ENCODE measurements at places on chromosomes 3 and 15. TPM values are rescaled to one million over a fixed set of nuclear protein-coding genes. Genes with fewer than 3 reads are reported as not detected.

DNA sequence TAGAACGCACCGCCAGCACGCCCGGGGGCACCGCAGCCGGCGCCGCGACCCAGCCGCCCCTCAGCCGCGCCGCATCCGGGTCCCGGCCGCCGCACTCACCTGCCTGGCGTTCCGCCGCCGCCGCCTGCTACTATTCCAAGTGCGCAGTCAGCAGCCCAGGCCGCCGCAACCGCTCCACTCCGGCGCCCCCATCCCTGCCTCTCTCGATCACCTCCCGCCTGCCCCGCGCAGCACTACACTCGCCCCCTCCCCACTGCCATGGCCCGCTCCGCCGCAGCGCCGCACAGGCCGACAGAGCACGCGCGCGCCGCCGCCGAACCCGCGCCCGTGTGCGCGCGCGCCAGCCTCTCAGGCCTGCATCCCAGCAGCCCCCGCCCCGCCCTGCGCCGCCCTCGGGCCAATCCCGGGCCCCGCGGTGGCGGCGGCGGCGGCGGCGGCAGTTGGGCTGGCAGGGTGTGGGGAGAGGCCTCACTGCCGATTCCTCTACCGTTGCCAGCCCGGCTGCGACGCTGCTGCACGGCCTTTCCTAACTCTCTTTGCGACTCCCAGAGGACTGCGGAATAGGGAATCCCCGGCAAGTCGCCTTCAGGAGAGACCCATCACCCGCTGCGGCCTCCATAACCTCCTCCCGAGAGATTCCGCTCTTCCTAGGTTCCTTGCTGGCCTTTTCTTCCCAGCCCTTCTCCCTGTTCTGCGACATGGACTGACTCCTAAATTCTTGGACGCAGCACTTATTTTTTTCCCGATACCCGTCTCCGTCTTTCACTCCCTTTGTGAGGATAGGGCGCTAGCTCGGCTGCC lies at the start of gene PIK3CB:
Gene PIK3CB (minus strand): TSS at position 333 of the 801 bp plus-strand sequence. CDS start 75,585 bp downstream, outside the sequence.
- peak within 1 kb of the TSS; percentile 90 for H3K4me3 ChIP-seq
- H3K4me1 ChIP-seq: peaks cover 17% of the 10 kb centered on the region
- H3K27ac ChIP-seq: peak within 1 kb of the TSS; percentile 95

GRCh38 chr3:115961380-115961779 lies 338.1 kb downstream of the GAP43 start:
- no peak for DNase-seq
- no peak overlapping the region for H3K4me3 ChIP-seq
- H3K36me3 ChIP-seq: no peaks in the 10 kb centered on the region
- H3K27me3 ChIP-seq: no peaks in the 10 kb centered on the region
- no peaks in the 10 kb centered on the region for H3K4me1 ChIP-seq
- no peak overlapping the region for H3K27ac ChIP-seq

DNA sequence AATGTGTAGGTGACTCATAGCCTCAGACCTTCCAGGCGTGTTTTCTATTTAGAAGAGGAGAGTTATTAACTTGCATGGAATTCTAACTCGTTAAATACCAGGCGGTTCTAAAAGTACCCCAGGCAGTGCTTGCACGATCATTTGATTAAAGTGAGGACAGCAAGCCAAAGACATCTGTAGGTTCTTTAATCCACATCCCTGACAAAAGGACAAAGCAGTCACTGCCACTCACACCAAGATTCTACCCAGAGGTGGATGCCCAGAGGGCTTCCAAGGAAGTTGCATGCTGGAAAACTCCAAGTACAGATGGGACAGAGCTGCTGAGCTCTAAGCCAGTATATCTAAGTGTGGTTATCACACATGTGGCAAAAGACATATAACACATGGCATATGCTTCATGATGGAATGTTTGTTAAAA lies 372.1 kb downstream of the ROBO2 start:
- H3K27me3 ChIP-seq: no peaks in the 10 kb centered on the region
- DNase-seq: peak; percentile 89
- peaks cover 17% of the 10 kb centered on the region for H3K36me3 ChIP-seq
- peaks cover 44% of the 10 kb centered on the region for H3K4me1 ChIP-seq
- peak overlapping the region; percentile 89 for H3K27ac ChIP-seq

- no peak overlapping the region for H3K4me3 ChIP-seq
- DNase-seq: no peak
- H3K36me3 ChIP-seq: no peaks in the 10 kb centered on the region
These were observed 46.3 kb upstream of the ACKR4 start for GRCh38 chr3:132550579-132551305.

Gene SERINC4
- not detected for total RNA-seq

Gene DNAJA4
- 0.33 TPM for total RNA-seq

Gene EFHB
- total RNA-seq: 0.96 TPM

DNA sequence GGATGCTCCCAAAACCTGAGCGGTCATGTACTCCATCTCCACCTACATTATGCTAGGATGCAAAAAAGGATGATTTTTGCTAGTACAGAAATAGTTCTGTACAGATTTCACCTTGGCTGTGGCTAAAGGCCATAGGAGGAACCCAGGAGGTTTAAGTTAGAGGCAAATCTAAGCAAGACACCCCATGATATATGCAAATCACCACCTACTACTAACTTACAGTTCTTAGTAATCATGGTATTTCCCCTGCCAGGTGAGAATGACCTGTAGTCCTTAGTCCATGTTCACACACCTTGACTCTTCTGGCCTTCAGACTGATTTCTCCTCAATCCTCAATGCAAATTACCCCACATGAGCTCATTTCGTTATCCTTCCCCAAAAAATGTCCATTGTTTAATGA lies 154.2 kb downstream of the IMPG2 start:
- H3K27me3 ChIP-seq: no peaks in the 10 kb centered on the region
- H3K4me3 ChIP-seq: no peak overlapping the region
- DNase-seq: no peak
- no peaks in the 10 kb centered on the region for H3K36me3 ChIP-seq
- H3K4me1 ChIP-seq: peaks cover 17% of the 10 kb centered on the region
- H3K27ac ChIP-seq: no peak overlapping the region

Gene CX3CR1
- total RNA-seq: not detected

DNA sequence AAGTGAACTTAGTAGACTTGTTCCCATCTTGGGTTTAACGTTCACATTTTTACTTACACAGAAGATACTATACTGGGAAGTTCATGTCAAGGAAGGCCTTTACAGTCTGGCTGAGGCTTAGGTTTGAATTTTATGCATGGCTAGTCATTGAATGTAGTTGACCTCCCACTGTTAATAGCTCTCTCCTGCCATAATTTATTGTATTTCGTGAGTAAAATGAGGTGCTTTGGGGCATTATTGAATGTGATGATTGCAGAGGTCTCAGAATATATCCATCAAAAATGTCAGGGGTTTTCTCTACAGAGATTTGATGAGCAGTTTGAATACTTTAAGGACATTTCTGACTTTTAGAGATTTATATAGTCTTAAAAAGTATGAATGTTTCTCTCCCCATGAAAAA lies 356.6 kb upstream of the GRM7 start:
- no peak for DNase-seq
- no peaks in the 10 kb centered on the region for H3K27me3 ChIP-seq
- no peak overlapping the region for H3K27ac ChIP-seq
- no peaks in the 10 kb centered on the region for H3K4me1 ChIP-seq
- no peak overlapping the region for H3K4me3 ChIP-seq

DNA sequence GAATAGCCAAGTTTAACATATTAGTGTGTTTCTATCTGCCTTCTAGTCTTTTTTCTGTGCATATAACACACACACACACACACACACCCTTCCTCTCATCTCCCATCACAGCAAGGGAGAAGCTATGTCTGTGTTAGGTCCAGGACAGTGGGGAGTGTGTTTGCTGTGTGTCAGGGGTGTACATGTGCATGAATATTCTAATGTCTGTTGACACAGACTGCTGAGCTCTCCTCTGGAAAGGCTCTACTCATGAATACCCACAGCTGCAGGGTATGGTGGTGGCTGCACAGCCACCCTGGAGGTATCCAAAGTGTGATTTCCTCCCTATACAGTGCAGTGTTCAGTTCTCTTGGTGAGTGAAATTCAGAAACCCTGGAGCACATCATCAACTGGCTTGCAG lies 42.9 kb downstream of the ARNT2 start:
- no peaks in the 10 kb centered on the region for H3K4me1 ChIP-seq
- H3K36me3 ChIP-seq: no peaks in the 10 kb centered on the region
- peaks cover 8% of the 10 kb centered on the region for H3K27me3 ChIP-seq
- no peak overlapping the region for H3K4me3 ChIP-seq

Gene DPPA4
- 1.9 TPM for total RNA-seq

DNA sequence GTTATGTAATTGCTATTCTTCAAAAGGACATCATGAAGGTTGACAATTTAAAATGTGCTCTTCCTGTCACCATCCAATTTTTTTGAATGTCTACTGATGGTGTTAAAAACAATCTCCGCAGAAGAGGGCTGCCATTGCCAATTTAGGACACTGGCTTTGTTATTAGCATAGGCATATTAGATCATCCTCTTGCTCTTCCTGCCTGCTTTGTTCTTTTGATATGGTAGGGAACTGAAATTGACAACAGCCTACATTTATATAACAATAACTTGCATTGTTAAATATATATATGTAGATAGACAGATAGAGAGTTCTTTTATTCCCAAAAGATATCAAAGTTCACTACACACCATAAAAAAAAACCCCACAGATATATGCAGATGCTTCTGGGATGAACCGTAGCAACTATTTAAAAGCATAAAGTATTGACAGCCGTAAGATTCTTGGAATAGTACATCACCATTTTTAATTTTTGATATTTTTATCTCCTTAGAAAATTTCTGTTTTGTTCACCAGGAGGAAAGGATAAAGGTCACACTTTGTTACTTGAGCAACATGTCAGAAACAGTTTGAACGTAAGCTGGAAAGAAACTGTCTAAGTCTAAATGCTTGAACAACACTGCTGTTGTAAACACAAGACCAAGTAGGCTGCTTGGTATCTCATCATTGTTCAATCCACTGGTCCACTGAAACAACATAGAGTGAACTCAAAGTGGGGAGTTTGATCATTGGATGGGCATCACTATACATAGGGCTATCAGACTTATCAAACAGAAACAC lies 66.5 kb downstream of the MDFIC2 start:
- no peak overlapping the region for H3K27ac ChIP-seq
- no peaks in the 10 kb centered on the region for H3K4me1 ChIP-seq
- no peaks in the 10 kb centered on the region for H3K36me3 ChIP-seq
- H3K4me3 ChIP-seq: no peak overlapping the region

Gene FAM81A
- total RNA-seq: not detected

- H3K27me3 ChIP-seq: no peaks in the 10 kb centered on the region
- H3K27ac ChIP-seq: no peak overlapping the region
- DNase-seq: no peak
- H3K4me1 ChIP-seq: no peaks in the 10 kb centered on the region
- no peaks in the 10 kb centered on the region for H3K36me3 ChIP-seq
These were observed 243.5 kb upstream of the MANF start for GRCh38 chr3:51141573-51141972.

DNA sequence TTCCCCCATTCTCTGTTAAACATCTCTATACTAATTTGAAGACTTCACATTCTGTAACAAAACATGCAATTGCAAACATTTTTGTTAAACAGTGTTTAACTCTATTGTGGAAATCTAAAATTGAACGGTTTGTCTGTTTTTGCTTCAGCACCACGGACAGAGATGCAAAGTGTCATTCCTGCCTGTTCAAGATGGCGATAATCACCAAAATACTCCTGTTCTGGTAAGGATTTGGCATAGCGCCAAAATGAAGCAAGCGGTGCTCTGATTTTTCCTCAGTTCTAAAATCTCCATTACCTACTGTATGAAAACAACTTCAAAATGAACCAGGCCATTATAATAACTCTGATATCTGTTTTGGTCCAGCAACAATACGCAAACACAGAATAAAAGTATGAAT lies 129.7 kb upstream of the TUSC7 start:
- H3K27me3 ChIP-seq: no peaks in the 10 kb centered on the region
- DNase-seq: no peak
- H3K4me1 ChIP-seq: no peaks in the 10 kb centered on the region
- H3K27ac ChIP-seq: no peak overlapping the region
- H3K36me3 ChIP-seq: no peaks in the 10 kb centered on the region

- H3K4me1 ChIP-seq: no peaks in the 10 kb centered on the region
- H3K27ac ChIP-seq: no peak overlapping the region
- no peaks in the 10 kb centered on the region for H3K36me3 ChIP-seq
- H3K4me3 ChIP-seq: no peak overlapping the region
- H3K27me3 ChIP-seq: no peaks in the 10 kb centered on the region
These were observed 69.5 kb upstream of the CMC1 start for GRCh38 chr3:28171962-28172361.

DNA sequence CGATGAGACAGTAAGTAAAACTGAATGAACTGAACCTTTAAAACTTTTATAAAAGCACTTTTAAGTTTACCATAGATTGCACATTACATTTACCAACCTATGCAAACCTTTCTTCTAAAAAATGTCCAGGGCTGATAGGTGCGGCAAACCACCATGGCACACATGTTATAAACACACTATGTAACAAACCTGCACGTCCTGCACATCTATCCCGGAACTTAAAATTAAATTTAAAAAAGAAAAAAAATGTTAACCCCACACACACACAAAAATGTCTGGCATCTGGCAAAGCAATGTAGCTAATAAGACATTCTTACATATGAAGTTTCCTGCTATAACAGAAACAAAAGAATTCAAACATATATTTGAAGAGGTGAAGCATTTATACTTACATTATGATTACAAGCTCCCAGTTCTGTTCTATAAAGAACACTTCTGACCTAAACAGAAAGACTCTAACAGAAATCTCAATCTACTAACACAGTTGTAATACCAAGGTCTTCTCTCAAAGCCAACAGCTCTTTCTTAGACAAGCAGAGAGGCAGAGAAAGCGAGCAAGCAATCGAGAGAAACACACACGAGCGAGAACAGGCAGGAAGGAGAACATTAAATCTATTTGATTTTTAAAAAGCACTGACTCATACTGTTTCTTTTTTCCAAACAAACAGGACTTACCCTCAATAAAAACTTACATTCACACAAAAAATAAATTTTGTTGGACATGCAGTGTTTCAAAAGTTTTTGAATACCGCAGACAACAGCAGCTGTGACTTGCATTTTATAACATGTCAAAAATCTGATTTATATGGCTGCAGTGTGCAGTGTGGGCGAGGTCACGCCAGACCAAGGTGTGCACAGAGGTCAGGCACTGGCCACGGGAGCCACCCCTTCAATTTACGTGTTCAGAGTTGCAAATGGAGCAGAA lies at the start of gene NRG4:
Gene NRG4 (minus strand): TSS at position 798 of the 925 bp plus-strand sequence. CDS start 1,194 bp downstream, outside the sequence.
- peaks cover 15% of the 10 kb centered on the region for H3K27me3 ChIP-seq
- H3K36me3 ChIP-seq: no peaks in the 10 kb centered on the region
- no peak within 1 kb of the TSS for H3K27ac ChIP-seq
- peak within 1 kb of the TSS; percentile 36 for H3K4me3 ChIP-seq

Gene MTHFS
- total RNA-seq: 19.9 TPM
